ENCODE measurements at places on chromosomes 12 and 14. TPM values are rescaled to one million over a fixed set of nuclear protein-coding genes. Genes with fewer than 3 reads are reported as not detected.

DTX3 gene
- total RNA-seq = 29.2 TPM

LRTM2 gene
- not detected for total RNA-seq

SLC17A8 gene
- 0.17 TPM for total RNA-seq

ENDOU gene
- 0.14 TPM for total RNA-seq

PYGL gene
- total RNA-seq = 10.0 TPM

PRPH gene
- 0.47 TPM for total RNA-seq

GALNT9 gene
- not detected for total RNA-seq

PTCSC3 gene
- total RNA-seq = not detected

GRIN2B gene
- total RNA-seq = not detected

KRT73 gene
- total RNA-seq = not detected

BCAT1 gene
- total RNA-seq = 2.7 TPM

ABCC9 gene
- 69.6 TPM for total RNA-seq

DNA sequence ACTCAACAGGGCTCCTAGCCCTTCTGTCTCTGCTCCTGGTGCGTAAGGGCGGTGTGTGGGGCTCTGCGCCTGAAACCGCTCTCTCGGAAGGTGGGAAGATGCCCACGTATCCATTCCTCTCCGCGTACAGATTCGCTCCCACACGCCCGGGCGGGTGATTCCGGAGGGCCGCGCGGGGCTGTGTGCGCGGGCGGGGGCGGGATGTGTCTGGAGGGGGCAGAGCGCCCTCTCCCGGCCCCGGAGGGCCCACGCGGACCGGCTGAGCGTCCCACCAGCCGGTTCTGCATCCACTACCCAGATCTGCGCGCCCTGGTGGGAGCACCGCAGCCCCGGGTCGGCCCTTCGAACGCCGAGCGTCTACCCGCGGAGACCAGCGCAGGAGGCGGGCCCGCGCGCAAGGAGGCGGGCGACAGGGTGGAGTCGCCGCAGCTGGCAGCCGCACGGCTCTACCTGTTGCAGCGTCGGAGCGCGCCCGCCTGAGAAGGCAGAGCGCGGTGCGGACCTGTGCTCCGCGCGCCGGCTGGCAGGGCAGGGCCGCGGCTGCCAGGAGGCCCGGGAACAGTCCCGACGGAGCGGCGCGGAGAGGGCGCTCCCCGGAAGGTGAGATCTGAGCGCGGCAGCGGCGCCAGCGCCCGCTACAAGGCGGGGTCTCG lies 1.4 kb upstream of the KCNK13 start:
- DNase-seq = peak; percentile 61

GRCh38 chr12:24993793-24994192 lies 44.9 kb upstream of the BCAT1 start:
- no peak for DNase-seq

DNA sequence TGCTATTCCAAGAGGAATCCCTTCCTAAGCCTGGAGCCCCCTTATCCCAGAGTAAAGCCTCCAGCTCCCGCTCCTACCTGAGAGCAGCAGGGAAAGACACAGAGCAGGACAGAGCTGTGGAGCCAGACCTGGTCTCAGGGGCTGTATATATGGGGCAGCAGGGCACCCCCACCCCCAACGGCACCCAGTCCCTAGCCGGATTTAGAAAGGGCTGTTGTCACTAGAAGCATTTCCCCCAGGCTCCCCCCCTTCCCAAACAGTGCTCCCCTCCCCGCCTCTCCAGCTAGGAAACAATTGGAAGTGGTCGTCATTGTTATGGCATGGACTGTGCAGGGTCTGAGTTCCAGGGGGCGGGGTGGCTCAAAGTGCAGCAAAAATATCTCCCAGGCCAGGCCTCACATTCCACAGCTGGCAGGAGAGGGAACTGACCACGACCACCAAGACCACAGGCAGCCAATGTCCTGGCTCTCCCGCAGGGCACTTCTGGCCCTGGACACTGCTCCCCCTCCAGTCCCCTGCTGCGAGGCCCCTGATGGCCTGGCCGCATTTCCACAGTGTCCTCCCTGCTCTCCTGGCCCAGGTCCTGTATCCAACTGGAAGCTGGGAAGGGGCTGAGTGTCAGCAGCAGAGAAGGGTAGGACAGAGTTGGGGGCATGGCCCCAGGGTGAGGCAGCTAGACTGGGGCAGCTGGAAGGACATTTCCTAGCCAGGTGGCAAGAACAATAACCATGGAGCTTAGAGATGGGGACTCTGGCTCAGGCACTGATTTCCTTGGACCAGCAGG lies at the start of gene MYH7:
Gene MYH7 (minus strand): TSS at position 118 of the 784 bp plus-strand sequence. CDS start 1,928 bp downstream, outside the sequence.
- DNase-seq = peak; percentile 77

- DNase-seq = no peak
These were observed 1.2 kb upstream of the ALDH1L2 start for GRCh38 chr12:105085501-105085900.

GRCh38 chr12:104792570-104792969 lies 165.5 kb downstream of the SLC41A2 start:
- DNase-seq = no peak

- DNase-seq = no peak
These were observed 583 bp upstream of the LEMD3 start for GRCh38 chr12:65168681-65169319.

DNA sequence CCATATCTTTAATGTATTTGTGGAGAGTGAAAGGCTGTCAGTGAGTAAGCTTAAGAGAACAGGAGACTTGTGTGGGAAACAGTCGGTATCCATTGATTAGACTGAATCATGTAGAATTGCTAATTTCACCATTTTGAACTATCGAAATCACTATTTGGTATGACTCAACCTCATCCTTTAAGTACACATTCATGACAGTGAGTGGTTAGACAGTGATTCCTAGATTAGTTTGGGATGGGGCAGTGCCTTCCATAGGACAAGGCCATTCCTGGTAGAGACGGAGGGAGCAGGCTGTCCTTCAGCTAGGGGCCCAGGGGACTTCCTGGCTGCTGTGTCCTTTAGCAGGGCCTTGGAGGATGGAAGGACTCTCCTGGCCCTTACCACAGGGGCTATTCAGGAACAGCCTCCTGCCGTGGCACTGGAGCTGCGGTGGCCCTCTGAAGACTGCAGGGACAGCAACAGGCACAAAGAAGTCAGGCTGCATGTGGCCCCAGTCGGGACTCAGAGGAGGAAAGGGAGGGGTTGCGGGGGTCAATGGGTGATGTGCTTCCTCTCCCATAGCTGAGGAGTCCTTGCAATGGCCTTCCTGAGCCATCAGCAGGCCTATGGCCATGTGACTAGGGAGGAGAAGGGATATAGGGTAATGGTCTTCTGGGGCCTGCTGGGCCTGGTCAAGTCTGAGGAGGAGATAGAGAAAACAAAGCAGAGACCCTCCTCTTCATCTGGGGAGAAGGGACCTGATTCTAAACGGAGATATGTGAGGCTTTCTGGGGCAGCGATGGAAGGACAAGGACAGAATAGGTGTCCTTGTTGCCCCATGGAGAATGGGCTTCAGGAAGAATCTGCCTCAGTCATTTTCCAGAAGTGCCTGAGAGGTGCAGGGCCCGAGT lies 11.2 kb downstream of the SERPINA1 start:
- no peak for DNase-seq

GRCh38 chr12:96240656-96241055 lies 46.5 kb downstream of the ELK3 start:
- no peak for DNase-seq

GRCh38 chr14:104933746-104934733 lies 9.4 kb downstream of the PLD4 start:
- no peak for DNase-seq

GRCh38 chr12:33296529-33296928 lies 143.1 kb downstream of the SYT10 start:
- DNase-seq = no peak

GRCh38 chr14:54529811-54530210 lies 20.1 kb downstream of the CGRRF1 start:
- no peak for DNase-seq

DNA sequence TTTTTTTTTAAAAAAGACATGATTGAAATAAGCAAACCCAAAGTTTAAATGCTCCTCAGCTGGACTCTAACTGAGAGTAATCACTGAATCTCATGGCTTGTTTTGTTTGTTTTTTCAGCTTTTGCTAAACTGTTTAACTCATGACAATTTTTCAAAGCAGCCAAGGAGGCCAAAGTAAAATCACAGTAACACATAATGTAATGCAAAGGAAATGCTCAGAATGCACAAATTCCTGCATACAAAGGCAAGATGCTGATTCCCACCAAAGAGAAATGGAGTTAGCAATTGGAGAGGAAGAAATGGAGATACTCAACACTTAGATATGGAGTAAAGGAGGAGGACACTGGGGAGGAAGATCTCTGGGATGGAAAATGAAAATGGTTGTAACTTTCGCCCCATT lies 126.2 kb upstream of the SOX5 start:
- no peak for DNase-seq

DNA sequence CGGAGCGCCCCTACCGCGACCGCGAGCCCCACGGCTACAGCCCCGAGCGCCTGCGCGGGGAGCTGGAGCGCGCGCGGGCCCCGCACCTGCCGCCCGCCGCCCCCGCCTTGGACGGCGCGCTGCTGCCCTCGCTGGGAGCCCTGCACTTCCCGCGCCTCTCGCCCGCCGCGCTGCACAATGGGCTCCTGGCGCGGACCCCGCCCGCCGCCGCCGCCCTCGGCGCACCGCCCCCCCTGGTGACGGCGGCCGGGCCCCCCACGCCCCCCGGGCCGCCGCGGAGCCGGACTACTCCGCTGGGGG lies 27.0 kb downstream of the LRCOL1 start:
- no peak for DNase-seq

- DNase-seq = no peak
These were observed 50.0 kb upstream of the TCL1A start for GRCh38 chr14:95763875-95764274.

- no peak for DNase-seq
These were observed 522.0 kb upstream of the SEL1L start for GRCh38 chr14:82055515-82056115.

DNA sequence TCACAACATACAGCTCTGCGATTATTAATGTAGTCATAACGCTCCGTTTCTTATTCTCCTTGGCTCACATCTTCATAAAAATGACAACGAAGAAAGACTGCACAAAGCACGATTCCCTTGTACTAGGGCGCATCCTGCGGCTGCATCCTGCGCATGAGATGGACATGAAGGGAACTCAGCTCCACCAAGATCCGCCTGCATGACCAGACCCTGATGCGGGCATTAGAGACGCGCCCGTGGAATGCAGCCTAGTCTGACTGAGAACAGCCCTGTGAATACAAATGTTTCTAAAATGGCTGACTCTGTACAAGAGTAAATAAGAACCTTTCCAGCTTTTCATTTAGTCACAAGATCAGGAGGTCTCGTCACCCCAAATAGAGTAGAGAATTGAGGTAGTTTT lies 422.2 kb downstream of the NOVA1 start:
- DNase-seq = no peak

GRCh38 chr14:94018308-94018707 lies 7.8 kb upstream of the OTUB2 start:
- no peak for DNase-seq

DNA sequence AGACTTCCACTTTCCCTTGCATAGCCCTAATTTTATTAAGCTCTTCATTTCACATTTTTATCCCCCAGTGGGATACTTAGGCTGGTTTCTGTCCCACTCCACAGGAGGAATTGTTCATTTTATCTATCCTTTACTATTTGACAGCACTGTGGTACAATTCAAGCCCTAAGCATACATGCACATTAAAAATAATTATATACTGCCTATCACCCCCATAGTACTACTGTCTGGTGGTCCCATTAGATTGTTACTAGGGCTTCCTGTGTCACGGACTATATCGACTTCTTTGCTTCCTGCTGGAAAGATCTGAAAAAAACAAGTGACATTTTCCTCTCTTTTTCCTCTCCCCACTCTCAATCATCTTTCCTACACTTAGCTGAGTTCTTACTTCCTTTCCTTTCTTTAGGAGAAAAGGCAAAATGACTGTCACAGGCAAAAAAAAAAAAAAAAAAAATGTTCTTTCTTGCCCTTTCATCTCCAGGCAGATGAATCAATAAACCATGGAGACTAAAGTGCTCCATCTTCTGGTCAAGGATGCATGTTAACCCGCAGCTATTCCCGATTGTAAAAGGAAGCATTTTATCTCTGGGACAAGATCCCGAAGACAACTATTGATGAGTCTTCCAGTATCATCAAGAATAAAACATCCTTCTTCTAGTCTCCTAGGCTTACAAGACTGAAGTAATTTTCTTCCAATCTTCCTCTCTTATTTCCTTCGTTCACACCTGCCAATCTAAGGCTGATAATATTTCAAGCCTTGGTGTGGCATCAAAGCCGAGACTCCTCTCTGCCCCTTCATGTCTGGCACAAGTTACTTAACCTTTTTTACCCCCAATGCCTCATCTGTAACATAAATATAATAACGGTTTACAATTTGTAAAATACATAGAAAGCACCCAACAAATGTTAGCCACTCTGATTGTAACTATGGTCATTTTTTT lies 94.4 kb upstream of the PLEKHG7 start:
- DNase-seq = no peak

GRCh38 chr12:64147875-64148274 lies 74.2 kb downstream of the KICS2 start:
- DNase-seq = no peak

- DNase-seq = no peak
These were observed 86.6 kb downstream of the TBC1D30 start for GRCh38 chr12:64911081-64911480.

All from heart right ventricle (tissue), 16 donors.